ENCODE measurements at places on chromosomes 7 and 10.
A peak's percentile ranks its signal among the peaks of the same experiment; 100 is the strongest.

- no peak for DNase-seq
Measured at GRCh38 chr10:56068473-56069263, 292.4 kb downstream of the ZWINT start.

GRCh38 chr10:22702348-22702747, 12.0 kb downstream of the PIP4K2A start:
- DNase-seq: no peak

DNA sequence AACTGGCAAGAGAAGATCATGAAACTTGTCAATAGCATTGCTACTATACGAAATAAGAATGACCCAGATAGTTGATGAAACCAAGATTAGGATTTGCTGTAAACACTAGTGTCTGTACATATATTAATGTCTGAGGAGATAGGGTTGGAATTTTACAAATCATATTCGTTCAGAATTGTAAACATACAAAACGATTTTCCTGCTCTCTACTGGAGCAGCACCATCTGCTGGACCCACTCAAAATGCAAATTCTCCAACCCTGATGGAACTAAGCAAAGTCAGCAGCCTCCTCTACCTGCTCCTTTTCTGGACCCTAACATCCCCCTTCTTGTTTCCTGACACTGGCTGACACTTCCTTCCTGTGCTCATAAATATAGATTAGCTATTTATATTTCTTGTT, 29.4 kb upstream of the SGMS1 start:
- DNase-seq: no peak

DNA sequence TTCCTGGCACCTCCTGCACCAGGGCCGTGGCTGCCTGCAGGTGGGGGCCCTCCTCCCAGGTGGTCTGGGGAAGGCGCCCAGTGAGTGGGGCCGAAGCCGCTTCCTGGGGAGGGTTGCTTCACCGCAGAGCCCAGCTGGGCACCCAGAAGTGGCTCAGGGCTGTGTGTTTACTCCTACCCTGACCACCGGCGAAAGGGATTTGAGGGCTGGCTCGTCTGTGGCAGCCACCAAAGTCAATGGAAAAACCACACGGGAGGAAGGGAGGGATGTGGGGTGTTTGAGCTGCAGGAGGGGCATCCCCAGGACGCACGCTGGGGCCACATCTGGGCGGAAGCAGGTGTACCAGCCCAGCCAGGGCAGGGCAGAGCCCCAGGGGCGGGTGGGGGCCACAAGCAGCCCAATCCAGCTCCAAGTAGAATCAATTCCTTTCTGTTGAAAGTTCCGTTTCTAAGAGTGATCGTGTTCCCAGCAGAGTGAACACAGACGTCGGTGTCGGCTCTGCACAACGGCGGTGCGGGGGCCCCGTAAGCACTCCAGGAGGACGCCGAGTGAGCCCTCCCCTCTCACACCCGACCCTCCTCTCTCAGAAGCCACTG, 69.9 kb downstream of the FOXL3 start:
- DNase-seq: peak; percentile 48

- DNase-seq: peak; percentile 10
Measured at GRCh38 chr10:97721871-97722780, 8.6 kb downstream of the MARVELD1 start.

DNA sequence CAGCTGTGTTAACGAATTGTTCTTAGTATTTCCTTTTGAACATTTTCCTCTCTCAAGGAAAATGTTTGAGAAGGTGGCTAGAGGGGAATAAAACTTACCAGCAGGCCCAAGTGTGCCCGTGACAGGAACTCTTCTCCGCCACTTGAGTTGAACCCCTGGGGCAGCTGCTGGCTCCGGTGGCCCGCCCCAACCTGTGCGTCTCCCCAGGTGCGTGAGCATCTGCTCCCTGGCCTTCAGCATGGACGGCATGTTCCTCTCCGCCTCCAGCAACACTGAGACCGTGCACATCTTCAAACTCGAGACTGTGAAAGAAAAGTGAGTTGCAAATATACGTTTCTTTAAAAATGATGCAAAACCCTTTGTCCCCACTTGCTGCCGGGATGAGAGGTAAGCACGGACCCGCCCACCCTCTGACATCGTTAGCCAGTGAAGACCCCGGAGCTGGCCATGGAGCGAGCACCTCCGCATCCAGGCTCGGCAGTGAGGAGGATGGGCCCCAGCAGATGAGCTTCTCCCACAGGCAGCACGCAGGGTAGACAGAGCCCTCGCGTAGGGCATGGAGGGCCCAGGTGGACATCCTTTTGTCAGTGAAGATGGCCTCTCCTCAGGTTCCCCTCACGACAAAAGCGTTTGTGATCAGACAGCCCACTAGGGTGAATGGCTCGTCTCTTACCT, 35.7 kb downstream of the WIPI2 start:
- DNase-seq: no peak

GRCh38 chr7:130274983-130275591, 8.4 kb downstream of the CPA2 start:
- DNase-seq: no peak

- peak; percentile 81 for DNase-seq
Measured at GRCh38 chr10:101054351-101054750, 7.4 kb upstream of the KAZALD1 start.

DNA sequence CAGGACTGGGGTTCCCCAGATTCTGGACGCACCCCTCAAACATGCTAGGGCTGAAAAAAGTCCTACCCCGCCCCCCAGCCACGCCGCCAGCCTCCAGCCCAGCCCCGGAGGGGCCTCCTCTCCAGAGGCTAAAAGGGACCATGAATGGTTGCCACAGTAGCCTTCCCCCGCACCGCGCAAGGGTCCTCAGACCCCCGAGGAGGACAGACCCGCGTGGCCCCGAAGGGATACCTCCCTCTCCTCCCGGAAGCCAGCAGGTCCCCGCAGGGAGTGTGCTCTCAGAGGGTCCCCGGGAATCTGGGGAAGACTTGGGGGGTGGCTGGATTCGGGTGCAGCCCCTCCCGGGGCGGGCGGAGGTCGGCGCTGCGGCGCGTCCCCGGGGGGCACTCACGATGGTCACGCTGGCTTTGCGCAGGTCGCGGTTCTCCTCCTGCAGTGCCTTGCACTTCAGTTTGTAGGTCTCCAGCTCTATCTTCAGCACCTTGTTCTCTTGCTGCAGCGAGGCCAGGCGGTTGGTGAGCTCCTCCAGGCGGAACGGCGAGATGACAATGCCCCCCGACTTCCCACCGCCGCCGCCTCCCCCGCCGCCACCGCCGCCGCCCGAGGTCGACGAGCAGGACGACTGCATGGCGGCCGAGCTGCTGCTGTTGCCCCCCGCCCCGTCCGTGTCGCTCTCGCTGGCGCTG, 482 bp downstream of the CCDC6 start:
- no peak for DNase-seq

DNA sequence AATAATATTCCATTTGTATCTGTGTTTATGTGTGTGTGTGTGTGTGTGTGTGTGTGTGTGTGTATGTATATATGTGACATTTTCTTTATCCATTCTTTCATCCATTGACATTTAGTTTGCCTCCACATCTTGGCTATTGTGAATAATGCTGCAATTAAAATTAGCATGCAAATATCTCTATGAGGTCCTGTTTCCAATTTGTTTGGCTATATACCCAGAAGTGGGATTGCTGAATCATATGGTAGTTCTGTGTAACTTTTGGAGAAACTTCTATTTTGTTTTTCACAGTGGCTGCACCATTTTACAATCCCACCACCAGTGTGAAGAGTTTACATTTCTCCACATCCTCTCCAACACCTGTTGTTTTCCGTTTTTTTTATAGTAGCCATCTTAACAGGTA, 53.1 kb downstream of the CH25H start:
- no peak for DNase-seq

DNA sequence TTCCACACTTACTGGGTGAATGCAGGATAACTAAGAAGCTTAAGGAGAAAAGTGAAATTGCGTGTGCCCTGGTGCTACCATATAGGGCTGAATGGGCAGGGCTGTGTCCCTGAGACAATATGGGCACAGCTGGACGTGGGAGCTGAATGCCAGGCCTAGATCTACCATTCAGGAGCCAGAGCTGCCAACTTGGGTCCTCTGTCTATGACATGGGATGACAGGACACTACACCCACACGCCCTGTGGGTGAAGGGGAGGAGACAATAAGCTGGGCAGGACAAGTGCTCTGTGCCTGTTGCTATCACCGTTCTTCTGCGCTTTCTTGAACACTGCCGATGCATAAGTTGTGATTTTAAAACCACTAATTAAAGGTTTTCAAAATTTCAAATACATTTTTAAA, 293.9 kb downstream of the TNS3 start:
- no peak for DNase-seq

- DNase-seq: no peak
Measured at GRCh38 chr10:91690412-91690811, 57.5 kb upstream of the PPP1R3C start.

GRCh38 chr7:66359656-66360211, 154.6 kb downstream of the TPST1 start:
- no peak for DNase-seq

GRCh38 chr10:73803680-73804286, 7.6 kb downstream of the NDST2 start:
- DNase-seq: no peak

All from GF-D8 (cell line).